Activated naive CD4-positive, alpha-beta T cell treated with anti-CD3 and anti-CD28 coated beads for 36 hours (primary cell): ENCODE measurements at places on chromosomes 4 and X.

- no peak overlapping the region for H3K4me3 ChIP-seq
- no peak for DNase-seq
- no peak overlapping the region for H3K27ac ChIP-seq
- H3K36me3 ChIP-seq = no peaks in the 10 kb centered on the region
- H3K27me3 ChIP-seq = no peaks in the 10 kb centered on the region
Measured at GRCh38 chr4:124018383-124019317, 622.1 kb downstream of the SPRY1 start.

- no peaks in the 10 kb centered on the region for H3K36me3 ChIP-seq
- no peak overlapping the region for H3K4me3 ChIP-seq
- no peak overlapping the region for H3K27ac ChIP-seq
- no peak for DNase-seq
Measured at GRCh38 chr4:110009550-110009949, 96.9 kb downstream of the EGF start.

GRCh38 chrX:131677655-131678628 is 134.1 kb downstream of the OR13H1 start:
- no peaks in the 10 kb centered on the region for H3K4me1 ChIP-seq
- no peaks in the 10 kb centered on the region for H3K27me3 ChIP-seq
- H3K4me3 ChIP-seq = no peak overlapping the region
- no peak overlapping the region for H3K27ac ChIP-seq
- no peaks in the 10 kb centered on the region for H3K36me3 ChIP-seq

DNA sequence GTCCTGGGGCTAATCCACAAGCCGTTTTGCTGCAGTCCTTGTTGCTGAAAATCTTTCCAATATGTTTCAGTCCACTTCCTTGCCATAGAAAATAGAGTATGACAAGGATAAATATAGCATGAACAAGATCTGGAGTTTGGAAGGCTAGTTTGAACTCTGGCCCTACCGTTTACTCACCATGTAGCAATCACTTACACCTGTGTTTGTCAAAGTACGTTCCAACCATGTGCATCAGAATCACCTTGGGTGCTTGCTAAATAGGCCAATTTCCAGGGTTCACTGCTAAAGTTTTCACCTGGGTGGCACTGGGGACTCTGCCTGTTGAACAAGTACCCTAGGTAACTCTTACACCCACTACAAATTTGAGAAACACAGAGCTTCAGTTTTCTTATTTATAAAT is 188.9 kb downstream of the ENOX2 start:
- no peak overlapping the region for H3K4me3 ChIP-seq
- H3K4me1 ChIP-seq = no peaks in the 10 kb centered on the region
- no peak overlapping the region for H3K27ac ChIP-seq
- no peaks in the 10 kb centered on the region for H3K27me3 ChIP-seq
- no peak for DNase-seq

- DNase-seq = no peak
- H3K36me3 ChIP-seq = no peaks in the 10 kb centered on the region
- no peaks in the 10 kb centered on the region for H3K4me1 ChIP-seq
- H3K4me3 ChIP-seq = no peak overlapping the region
Measured at GRCh38 chr4:28832444-28832843, 1887.7 kb upstream of the PCDH7 start.

GRCh38 chrX:21408307-21408706 is 34.1 kb downstream of the CNKSR2 start:
- peaks cover 16% of the 10 kb centered on the region for H3K4me1 ChIP-seq
- peaks cover 4% of the 10 kb centered on the region for H3K36me3 ChIP-seq
- no peak for DNase-seq
- H3K27me3 ChIP-seq = no peaks in the 10 kb centered on the region
- H3K4me3 ChIP-seq = no peak overlapping the region
- H3K27ac ChIP-seq = no peak overlapping the region

- no peak overlapping the region for H3K4me3 ChIP-seq
- H3K4me1 ChIP-seq = no peaks in the 10 kb centered on the region
- no peak for DNase-seq
- H3K27me3 ChIP-seq = peaks cover 2% of the 10 kb centered on the region
- no peaks in the 10 kb centered on the region for H3K36me3 ChIP-seq
Measured at GRCh38 chrX:111896148-111896547, 20.2 kb downstream of the TRPC5OS start.

DNA sequence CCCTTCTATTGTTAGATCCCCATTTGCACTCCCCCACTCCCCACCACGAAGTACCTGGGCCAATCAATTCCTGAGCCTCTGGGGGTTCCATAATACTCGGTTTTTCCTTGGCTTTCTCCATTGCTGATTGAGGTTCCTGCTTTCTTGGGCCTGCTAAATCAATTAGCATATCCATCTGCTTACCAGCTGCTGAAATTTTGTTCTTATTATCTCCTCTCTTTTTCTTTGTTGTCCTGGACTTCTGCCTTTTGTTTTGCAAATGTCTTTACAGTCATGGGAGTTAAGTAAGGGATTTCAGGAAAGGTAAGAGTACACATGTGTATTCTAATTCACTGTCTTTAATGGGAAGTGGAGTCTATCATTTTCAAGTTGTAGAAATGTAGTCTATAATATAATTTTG is 222.2 kb downstream of the MID1 start:
- no peak overlapping the region for H3K27ac ChIP-seq
- H3K36me3 ChIP-seq = no peaks in the 10 kb centered on the region
- no peak overlapping the region for H3K4me3 ChIP-seq
- H3K27me3 ChIP-seq = no peaks in the 10 kb centered on the region
- no peaks in the 10 kb centered on the region for H3K4me1 ChIP-seq
- no peak for DNase-seq

DNA sequence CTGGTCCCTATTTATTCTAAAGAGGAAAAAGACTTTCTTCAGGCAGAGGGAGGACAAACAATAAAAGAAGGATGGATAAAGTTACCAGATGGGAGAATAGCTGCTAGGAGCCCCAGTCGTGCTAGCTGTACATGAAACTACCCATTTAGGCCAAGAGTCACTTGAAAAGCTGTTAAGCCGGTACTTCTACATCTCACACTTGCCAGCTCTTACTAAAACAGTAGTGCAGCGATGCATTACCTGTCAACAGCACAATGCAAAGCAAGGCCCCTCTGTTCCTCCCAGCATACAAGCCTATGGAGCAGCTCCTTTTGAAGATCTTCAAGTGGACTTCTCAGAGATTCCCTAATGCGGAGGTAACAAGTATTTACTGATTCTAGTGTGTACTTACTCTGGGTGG is 1138.8 kb downstream of the ARAP2 start:
- no peaks in the 10 kb centered on the region for H3K36me3 ChIP-seq
- no peaks in the 10 kb centered on the region for H3K27me3 ChIP-seq
- H3K4me1 ChIP-seq = no peaks in the 10 kb centered on the region
- H3K27ac ChIP-seq = no peak overlapping the region
- no peak for DNase-seq
